Right cardiac atrium (tissue), 5 donors: ENCODE measurements at places on chromosomes 4 and X.

DNA sequence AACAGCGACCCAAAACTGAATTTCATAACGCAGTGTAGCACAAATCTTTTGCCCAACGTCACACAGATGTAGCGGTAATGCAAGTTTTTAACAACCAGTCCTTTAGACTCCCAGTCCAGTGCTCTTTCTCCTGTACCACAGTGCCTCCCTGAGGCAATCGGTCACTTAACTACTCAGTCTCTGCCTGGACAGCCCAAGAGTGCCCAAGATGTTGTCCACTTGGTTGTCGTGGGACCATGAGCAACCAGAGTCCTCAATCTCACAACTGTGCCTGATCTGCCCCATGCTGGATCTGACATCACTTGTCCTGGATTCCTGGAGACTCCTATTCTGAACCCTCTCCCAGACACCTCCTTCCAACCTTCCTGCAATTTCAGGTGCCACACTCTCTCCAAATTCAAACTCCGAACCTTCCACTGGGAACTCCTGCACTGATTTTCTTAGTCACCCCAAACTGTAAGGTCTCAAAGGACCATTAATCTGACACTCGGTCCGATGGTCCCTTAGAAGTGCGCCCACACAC lies 702 bp downstream of the MMGT1 start:
- no peak for DNase-seq

GRCh38 chr4:130484826-130485225 lies 1388.9 kb downstream of the C4orf33 start:
- DNase-seq, result no peak

DNA sequence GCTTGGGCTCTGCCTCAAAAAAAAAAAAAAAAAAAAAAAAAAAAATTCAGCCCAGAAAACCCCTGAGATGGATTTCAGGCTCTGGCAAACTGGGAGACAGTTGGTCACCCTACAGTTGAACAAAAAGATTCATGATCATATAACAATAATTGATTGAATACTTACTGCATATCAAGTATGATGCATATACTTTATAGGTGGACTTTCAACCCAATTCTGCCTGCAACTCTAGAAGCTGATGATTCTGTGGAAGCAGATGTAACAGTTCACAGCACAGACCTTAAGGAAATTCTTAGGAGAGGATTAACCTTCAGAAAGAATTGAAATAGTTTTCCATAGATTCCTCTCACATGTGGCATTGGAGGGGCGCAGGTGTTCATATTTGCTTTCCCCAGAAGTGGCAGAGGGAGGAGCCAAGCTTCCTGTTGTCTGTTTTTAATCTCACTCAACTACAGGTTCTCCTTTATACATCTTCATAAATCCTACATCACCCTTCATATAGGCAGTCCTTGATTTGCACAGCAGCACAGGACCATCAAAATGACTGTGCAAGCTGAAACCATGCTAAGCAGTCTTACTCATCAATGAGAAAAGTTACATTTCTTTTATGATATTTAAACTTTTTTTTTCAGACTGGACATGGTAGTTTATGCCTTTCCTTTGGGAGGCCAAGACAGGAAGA lies 149.4 kb upstream of the KLF3 start:
- no peak for DNase-seq

DNA sequence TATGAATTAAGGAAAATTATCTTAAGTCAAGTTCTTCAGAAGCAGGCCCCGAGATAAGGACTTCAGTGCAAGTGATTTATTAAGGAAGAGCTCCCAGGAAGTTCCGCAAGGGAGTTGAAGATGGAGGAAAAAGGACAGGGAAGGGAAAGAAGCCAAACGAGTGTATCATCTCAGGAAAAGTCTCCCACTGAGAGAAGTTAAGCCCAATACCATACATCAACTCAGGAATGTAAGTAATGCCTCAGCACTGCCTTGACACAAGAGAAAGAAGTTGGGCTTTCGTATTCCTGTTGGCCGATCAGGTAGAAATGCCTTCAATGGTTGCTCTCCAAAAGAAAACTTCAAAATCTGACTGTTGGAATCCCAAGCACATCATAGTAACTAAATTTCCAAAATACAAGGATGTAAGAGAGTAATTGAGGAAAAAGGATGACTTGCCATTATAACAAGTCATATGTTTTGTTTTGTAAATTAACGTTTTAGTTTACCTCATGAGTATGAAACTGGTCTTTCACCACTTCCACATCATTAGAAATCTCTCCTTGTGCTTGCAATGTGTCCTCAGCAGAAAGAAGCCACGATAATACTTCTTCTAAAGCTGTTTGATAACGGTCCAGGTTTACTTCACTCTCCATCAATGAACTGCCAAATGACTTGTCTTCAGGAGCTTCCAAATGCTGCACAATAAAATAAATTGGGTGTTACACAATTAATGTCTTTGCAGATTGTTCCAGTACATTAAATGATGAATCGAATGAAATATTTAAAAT lies 566.7 kb downstream of the DMD start:
- DNase-seq, result no peak

DNA sequence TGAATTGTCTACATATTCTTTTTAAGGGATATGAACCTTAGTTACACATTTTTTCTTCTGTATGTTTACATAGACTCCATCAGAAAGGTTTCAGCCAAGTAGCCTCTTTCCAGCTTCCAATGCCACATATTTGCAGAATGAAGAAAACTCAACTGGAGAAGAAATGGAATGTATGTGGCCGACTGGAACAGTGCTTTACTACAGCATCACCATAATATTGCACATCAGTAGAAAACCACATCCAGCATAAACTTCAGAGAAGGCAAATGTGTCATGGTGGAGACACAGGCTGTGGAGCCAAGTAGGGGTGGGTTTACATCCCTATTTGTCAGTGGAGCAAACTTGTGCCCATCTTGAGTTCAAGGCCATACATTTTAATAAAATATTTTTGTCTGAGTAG lies 204.8 kb upstream of the LDB2 start:
- no peak for DNase-seq

GRCh38 chrX:109372291-109372690 lies 109.6 kb downstream of the GUCY2F start:
- no peak for DNase-seq

DNA sequence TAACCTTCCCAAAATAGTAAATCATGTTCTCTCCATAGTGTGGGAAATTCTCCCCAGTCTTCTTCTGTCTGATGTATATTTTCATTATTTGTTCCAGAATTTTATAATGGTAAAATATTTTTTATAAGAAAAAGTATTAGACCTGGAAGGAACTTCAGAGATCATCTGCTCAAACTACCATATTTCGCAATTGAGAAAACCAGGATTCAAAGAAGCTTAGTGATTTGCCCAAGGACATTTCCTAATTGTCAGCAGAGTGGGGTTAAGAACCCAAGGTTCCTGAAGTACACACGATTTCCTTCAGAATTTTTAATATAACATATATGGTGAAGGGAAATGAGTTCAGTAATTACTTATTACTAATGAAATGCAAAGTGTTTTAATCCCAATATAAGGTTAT lies 24.1 kb downstream of the OCIAD1 start:
- DNase-seq, result no peak

GRCh38 chr4:99640676-99641075 lies 17.0 kb downstream of the C4orf54 start:
- no peak for DNase-seq

DNA sequence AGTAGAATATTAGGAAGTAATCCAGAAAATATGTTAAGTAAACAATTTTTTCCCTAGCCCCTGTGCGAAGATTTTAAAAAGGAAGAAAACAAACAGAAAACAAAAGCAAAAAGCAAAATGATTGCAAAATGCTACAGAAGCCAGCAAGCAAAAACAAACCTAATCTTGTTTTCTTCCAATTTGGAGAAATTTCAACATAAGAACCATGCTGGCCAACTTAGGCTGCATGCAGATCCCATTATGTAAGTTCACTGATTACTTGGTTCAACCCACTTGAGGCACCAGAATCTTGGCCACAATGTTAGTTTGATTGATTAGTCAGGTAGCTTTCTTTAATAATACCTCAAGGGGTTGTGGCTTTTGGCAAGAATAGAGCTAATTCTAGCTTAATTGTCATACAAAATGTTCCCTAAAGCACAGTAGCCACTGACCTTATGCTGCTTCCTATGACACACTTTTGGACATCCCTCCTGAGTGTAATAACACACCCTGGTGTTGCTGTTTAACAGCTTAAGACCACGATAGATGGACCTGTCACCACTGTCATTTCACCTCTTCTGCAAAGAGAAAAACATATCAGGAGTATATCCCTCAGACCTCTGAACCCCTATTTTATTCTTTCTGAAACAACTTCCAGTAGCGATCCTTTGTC lies 2342.1 kb downstream of the PCDH7 start:
- no peak for DNase-seq

GRCh38 chr4:25236971-25237370 lies 3.1 kb downstream of the PI4K2B start:
- DNase-seq, result no peak

DNA sequence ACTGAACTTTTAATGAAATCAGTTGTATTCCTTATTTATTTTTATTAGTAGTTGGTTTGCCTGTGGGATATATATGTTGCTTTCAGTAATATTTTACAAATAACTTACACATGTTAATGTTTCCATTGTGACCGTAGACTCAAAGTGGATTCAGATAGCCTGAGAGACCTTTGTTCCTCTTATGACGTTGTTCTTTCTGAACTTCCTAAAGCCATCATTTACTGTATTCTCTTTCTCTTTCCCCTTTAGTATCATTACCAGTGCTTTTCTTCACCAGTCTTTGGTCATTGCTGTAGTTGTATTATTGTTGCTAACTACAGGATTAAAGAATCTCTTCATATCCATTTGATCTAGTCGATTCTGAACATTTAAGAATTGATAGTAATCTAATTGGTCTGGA lies 4.3 kb downstream of the STIM2 start:
- no peak for DNase-seq

- no peak for DNase-seq
Measured at GRCh38 chrX:149650162-149650561, 18.6 kb upstream of the TMEM185A start.
